Heart left ventricle (tissue), 16 donors: ENCODE measurements at places on chromosomes 16 and 17. TPM values are rescaled to one million over a fixed set of nuclear protein-coding genes. Genes with fewer than 3 reads are reported as not detected.

CFAP97D1 gene
- polyA plus RNA-seq: not detected

AOC2 gene
- polyA plus RNA-seq: 0.23 TPM

OR1A1 gene
- not detected for polyA plus RNA-seq

PRAC2 gene
- not detected for polyA plus RNA-seq

RAMP2 gene
- polyA plus RNA-seq: 82.0 TPM

TEKT1 gene
- polyA plus RNA-seq: not detected

- no peak for DNase-seq
Measured at GRCh38 chr17:73644145-73645049, at the start of gene SDK2. SDK2 (minus strand) TSS chr17:73644445; CDS start chr17:73644088, 357 bp downstream.

DNA sequence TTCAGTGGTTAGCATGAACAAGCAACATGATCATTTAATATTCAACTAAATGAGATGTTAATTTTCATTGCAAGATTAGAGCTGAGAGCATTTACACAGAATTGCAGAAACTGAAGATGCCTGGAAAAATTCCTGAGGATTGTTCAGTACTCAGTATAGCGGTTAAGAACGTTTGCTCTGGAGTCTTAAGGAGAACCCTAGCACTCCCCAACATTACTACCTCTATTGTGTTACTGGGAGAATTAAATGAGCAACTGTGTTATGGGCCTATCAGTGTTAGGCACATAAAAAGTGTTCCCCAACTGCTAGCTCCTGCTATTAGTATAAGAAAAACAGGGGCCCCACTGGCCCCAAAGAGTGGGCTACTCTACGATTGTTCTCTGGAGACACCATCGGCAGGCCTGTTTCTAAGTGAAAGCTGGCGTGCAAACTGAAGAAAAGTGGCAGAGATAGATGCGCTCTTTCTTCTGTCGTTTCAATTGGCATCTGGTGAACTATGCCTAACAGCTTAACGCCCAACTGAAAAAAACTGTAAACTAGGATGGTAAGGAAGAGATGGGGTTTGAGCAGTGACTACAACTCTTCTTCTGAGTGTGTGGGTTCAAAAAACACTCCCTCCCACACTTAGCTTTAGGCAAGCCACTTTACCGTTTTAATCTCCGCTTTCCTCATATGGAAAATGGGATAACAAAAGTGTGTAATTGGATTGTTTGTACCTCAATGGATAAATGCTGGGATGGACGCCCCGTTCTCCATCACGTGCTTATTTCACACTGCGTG lies 1.3 kb downstream of the CDR2 start:
- no peak for DNase-seq

GRCh38 chr17:37750292-37750691 lies 5.4 kb upstream of the HNF1B start:
- no peak for DNase-seq

GRCh38 chr17:17196776-17197175 lies 9.4 kb downstream of the PLD6 start:
- DNase-seq: no peak

GRCh38 chr17:15261802-15262290 lies 3.3 kb downstream of the PMP22 start:
- DNase-seq: no peak

DNA sequence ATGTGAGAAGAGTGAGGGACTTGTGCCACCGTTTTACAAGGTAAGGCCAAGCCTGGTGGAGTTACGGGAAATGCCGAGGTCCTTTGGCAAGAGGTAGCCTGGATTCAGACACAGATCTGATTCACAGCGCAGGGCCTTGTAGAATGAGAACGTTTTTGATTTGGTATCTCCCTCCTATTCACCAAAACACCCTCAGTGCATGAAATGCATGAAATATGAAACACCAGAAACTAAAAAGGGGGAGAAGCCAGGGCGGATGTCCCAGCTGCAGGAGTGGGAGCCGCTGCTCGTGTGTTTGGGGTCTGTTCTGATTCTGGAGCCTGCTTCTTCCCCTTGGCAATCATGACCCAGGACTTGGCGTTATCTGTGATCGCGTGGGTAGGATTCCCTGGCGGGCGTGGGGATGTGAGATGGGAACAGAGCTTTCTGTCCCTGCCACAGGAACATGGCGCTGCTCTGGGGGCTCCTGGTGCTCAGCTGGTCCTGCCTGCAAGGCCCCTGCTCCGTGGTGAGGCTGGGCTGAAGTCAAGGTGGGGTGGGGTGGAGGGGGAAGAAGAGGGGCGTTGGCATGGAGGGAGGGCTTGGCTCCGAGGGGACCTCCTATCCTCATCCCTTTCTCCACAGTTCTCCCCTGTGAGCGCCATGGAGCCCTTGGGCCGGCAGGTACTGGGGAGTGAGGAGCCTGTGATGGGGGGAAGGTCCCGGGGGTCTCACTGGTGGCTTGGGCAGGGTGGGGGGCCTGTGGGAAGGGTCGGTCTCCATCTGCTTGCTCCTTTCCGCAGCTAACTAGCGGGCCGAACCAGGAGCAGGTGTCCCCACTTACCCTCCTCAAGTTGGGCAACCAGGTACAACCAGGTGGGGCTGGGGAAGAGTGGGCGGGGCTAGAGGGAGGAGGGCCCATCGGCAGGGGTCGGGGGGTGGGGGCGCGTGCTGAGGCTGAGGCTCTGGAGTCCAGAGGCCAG lies 2.2 kb downstream of the SERPINF2 start:
- DNase-seq: no peak

DNA sequence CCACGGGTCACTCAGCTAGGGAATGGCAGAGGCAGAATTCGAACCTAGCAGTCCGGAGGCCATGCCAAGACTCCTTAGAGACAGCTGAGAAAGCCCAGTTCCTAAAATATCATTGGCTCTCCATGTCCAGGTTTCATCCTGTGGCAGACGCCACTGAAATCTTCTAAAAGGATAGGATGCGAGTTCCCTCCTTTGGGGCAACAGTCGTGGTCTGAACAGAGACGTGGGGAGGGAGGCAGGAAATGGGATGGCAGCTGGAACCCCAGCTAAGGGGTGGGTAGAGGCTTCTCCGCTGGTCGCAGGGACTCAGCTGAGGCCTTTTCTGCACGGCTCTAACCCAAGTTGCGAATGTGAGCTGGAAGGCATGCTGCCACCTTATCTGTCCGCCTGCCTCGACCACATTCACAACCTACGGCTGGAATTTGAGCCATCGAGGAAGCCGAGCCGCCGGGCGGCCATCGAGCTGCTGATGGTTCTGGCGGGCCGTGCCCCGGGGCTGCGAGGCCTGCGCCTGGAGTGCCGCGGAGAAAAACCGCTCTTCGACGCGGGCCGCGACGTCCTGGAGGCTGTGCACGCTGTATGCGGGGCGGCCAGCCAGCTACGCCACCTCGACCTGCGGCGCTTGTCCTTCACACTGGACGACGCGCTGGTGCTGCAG lies 1.9 kb upstream of the HSF4 start:
- DNase-seq: peak; percentile 59

- no peak for DNase-seq
Measured at GRCh38 chr17:77637818-77638575, 320.5 kb upstream of the TNRC6C start.
